ENCODE measurements at places on chromosomes 6 and 20. TPM values are rescaled to one million over a fixed set of nuclear protein-coding genes. Genes with fewer than 3 reads are reported as not detected.

Gene GSTA3
- not detected for polyA plus RNA-seq

DNA sequence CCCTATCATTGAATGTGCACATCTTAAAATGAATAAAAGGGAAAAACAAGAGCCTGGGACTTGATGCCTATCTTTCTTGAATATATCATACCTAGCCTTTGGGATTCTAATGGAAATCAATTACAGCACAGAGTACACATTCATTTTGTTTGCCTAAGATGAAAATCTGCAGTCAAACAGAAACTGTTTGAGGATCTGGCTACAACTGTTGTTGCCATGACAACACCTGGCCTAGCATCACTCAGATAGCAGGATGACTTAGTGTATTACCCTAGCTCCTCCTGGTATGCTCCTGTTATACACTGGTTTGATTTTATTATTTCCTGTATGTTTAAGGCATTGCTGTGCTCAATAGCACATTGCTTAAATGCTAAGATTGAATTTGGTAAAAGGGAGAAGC is 71.5 kb upstream of the LAMP5 start:
- no peaks in the 10 kb centered on the region for H3K27me3 ChIP-seq
- DNase-seq, result peak; percentile 39
- H3K4me1 ChIP-seq, result no peaks in the 10 kb centered on the region
- H3K27ac ChIP-seq, result no peak overlapping the region
- H3K36me3 ChIP-seq, result no peaks in the 10 kb centered on the region

DNA sequence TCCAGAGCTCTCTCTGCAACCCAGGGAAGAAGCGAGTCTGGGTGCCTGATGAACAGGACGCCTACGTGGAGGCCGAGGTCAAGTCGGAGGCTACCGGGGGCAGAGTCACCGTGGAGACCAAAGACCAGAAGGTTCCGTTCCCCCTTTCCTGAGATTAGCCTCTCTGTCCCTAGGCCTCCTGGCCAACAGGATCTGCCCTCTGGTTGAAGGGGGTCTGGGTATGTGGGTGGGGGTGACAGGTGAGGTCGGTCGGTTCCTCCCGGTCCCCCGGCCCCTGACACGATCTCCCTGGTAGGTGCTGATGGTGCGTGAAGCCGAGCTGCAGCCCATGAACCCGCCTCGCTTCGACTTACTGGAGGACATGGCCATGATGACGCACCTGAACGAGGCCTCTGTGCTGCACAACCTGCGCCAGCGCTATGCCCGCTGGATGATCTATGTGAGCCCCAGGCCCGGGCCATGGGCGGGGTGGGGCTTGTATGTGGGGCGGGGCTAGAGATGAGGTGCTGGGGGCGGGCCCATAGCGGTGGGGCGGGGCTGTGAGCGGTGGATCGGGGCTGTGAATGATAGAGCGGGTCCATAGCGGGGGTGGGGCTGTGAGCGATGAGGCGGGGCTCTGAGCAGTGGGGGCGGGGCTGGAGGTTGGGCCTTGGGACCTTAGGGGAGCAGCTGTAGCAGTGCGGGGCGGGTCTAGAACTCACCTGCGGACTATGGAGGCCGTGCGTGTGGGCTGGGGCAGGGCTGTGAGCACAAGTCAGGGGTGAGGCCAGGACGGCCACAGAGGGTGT is 23.9 kb downstream of the MYH7B start:
- peaks cover 17% of the 10 kb centered on the region for H3K27me3 ChIP-seq
- peaks cover 27% of the 10 kb centered on the region for H3K4me1 ChIP-seq
- no peak overlapping the region for H3K4me3 ChIP-seq
- no peaks in the 10 kb centered on the region for H3K36me3 ChIP-seq
- DNase-seq, result no peak
- no peak overlapping the region for H3K27ac ChIP-seq

Gene AIF1
- 1.4 TPM for polyA plus RNA-seq

Gene TTBK1
- 0.24 TPM for polyA plus RNA-seq

DNA sequence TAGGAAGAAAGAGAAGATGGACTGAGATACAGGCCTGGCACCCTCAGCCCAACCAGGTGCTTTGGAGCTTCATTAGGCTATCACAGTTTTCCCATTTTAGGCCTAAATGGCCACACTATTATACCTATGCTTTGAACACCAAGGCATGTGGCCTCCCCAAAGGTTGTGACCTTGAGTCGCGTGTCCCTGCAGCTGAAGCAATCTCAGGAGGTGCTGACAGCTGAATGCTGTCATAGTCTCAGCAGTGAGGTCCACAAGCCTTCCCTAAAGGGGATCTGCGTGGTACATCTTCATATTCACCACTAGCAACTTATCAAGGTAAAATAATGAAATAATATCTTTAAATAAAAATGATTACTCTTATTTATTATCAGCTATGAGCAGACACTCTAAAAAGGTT is 707.9 kb upstream of the NRSN1 start:
- no peak overlapping the region for H3K4me3 ChIP-seq
- H3K36me3 ChIP-seq, result no peaks in the 10 kb centered on the region
- no peaks in the 10 kb centered on the region for H3K4me1 ChIP-seq
- DNase-seq, result no peak

Measured in HepG2 (cell line).